ENCODE measurements at places on chromosomes 5 and 9.

- no peak for DNase-seq
Observed at GRCh38 chr9:88753691-88754367, 218.9 kb downstream of the NXNL2 start.

DNA sequence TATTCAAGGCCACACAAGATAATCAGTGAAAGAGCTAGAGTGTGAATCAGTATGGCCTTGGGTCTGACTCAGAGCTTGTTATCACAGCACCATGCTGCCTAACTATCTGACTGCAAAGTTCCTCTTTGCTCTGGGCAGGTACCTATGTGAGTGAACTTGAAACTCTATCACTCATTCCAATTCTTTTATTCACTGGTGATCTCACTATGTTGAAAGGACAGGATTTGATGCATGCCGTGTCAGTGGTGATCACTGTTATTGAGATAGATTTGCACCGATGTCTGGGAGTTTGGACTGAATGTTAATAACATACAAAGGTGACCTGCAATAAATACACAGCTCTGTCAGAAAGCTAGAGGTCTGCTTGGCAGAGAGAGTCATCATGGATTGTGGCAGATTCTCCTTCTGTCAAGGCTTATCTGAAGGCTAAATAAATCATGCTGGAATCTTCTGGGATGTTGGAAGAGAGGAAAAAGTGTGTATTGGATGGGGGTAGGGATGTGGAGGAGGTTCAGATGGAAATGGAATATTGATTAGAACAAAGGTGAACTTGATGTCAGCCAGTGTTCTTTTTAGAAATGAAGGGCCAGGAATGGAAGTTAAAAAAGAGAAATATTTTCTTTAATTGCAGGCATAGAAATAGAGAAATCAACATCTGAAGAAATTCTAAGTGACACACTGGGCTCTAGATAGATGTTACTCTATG is 91.8 kb upstream of the TNC start:
- no peak for DNase-seq

GRCh38 chr9:6714176-6714575 is 43.6 kb upstream of the KDM4C start:
- DNase-seq, result no peak

GRCh38 chr5:17694914-17695313 is 60.7 kb downstream of the TAF11L14 start:
- DNase-seq, result no peak

- DNase-seq, result no peak
Observed at GRCh38 chr5:31664566-31664965, 25.6 kb downstream of the PDZD2 start.

GRCh38 chr5:16736158-16736995 is 119.6 kb upstream of the RETREG1 start:
- no peak for DNase-seq

DNA sequence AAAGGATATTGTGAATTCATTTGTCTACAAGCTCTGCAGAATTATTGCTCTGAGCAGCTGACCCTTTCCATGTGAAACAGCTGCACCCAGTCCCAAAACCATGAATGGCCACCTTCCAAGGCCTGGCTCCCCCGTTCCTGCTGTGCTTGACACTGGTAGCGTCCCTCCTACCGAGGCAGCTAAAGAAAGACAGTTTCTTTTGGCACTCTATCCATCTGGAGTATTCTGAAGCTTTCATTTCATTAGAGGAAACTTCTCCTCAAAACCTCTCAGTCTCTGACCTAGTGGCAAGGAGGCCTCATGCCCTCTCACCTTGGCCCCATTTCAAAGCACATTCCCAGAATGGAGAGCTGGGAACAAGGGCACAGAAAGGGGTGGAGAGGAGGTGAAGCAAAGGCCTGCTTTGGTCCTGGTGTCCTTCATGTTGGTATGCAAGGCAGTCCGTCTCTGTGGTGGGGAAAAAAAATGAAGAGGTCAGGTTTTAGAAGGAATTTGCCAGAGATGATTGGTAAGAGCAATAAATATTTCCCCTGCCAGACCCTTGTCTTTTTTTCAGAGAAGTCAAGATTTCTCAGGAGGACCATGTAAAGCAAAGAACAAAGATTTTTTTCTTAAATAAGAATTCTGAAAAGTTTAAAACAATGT is 232.0 kb downstream of the RFK start:
- DNase-seq, result no peak

DNA sequence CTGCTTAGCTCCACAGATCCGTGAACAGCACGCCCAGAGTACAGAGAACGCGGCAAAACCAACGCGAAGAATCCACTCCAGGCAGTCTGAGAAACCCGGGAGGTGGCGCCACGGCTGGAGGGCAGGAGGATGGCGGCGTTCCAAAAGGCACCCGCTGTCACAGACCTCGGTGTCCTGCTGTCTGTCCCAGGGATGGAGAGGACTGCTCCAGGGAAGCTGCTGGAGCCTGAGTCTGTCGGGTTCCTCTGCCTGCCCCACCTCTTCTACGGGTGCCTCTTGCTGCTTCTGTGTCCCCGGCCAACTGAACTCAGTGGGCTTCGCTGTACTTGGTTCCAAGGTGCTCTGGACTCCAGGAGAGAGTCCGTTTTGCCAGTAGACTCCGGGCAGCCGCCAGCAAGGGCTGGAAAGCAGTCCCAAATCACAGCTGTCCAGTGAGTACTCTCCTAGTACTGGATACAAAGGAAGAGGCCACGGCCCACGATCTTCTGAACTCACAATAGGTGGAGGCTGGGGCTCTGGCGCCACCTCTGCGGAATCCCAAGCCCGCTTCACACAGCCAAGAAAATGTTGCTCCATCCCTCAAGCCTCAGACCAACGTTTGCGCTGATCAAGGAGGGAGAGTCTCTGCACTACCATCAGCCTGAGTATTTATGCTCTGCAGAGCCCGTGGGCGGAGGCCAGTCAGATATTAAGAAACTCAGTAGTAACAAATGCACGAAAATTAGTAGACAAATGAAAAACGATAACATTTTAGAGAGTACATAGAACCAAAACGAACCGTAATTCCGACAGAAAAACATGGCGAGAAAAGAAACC is 440 bp downstream of the ANXA2R start:
- peak; percentile 87 for DNase-seq

GRCh38 chr9:124749781-124750180 is 21.3 kb downstream of the NR6A1 start:
- no peak for DNase-seq

DNA sequence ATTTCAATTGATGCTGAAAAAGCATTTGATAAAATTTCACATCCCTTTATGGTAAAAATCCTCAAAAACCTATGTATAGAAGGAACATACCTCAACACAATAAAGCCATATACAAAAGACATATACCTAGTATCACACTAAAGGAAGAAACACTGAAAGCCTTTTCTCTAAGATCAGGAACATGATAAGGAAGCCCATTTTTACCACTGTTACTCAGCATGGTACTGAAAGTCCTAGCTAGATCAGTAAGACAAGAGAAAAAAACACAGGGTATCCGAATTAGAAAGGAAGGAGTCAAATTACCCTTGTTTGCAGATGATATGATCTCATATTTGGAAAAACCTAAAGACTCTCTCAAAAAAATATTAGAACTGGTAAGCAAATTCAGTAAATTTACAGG is 350.2 kb upstream of the PDE4D start:
- no peak for DNase-seq

DNA sequence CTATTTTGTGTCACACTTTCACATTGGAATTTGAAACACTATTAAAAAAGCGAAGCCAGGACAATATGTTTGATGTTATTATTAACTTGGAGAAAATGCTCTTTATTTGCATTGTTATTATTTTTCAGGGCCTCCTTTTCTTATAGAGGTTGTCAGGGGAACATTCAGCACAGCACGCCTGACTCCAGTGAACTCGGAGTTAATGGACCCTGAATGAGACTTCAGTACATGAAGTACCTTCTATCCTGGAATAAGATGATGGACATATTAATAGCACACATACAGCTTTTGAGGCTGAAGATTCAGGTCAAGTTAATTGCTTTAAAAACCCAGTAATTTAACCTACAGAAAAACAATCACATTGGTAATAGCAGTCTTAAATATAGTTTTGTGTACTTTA is 652.9 kb downstream of the SEMA5A start:
- DNase-seq, result no peak

GRCh38 chr9:35791297-35791921 is at the start of gene NPR2:
Gene NPR2 (plus strand): TSS chr9:35791591. CDS start chr9:35792409, 818 bp downstream.
- DNase-seq, result peak; percentile 56

- no peak for DNase-seq
Observed at GRCh38 chr5:74009502-74009901, 383.5 kb downstream of the ARHGEF28 start.

DNA sequence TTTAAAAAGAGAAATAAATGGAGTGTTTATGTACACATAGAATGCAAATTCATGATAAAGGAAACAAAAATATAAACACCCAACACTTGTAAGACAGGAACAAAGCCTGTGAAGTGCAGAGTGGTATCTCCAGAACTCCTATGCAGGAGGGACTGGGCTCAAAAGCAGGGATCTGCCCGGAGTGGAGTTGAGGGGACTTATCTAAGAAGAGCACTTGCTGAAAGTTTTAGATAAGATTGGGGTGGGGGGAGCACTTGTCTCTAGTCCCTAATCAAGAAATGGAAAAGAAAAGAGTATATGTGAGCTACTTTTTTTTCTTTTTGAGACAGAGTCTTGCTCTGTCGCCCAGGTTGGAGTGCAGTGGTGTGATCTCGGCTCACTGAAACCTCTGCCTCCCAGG is 840.4 kb downstream of the MAT2B start:
- DNase-seq, result no peak

DNA sequence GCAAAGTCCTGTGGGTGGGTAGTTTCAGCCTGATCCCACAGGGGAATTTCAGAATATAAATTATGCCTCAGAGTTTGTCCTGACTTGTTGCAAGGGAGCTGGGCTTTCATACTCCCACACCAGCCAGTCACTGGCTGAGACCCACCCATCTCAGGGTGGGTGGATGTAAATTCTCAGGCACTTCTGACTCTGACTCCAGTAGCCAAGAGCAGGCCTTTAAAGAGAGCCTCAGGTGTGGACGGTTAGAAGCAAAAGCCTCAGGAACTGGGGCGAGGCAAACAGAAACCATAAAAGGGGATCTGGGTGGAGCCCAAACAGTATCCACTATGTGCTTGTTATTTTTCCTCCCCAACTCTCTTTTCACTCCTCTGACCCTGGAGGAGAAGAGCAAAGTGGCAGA is 28.6 kb upstream of the FBXW11 start:
- no peak for DNase-seq

DNA sequence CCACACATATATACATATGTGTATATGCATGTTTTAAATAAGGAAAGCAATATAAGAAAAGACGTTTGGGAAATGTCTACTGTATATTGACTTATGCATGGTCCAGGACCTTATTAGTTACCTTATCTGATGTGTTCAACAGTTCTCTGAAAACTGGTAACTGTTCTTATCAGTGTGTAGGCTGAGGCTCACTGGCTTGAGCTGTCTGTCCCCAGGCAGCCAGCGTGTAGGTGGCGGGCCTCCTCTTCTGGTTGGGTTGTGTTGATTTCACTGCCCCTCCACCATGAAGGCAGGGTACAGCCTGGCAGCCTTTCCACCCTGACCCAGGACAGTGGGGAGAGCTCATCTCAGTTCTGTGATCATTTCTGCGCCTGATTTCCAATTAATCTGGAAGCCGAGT is 38.7 kb upstream of the SEMA4D start:
- DNase-seq, result no peak

DNA sequence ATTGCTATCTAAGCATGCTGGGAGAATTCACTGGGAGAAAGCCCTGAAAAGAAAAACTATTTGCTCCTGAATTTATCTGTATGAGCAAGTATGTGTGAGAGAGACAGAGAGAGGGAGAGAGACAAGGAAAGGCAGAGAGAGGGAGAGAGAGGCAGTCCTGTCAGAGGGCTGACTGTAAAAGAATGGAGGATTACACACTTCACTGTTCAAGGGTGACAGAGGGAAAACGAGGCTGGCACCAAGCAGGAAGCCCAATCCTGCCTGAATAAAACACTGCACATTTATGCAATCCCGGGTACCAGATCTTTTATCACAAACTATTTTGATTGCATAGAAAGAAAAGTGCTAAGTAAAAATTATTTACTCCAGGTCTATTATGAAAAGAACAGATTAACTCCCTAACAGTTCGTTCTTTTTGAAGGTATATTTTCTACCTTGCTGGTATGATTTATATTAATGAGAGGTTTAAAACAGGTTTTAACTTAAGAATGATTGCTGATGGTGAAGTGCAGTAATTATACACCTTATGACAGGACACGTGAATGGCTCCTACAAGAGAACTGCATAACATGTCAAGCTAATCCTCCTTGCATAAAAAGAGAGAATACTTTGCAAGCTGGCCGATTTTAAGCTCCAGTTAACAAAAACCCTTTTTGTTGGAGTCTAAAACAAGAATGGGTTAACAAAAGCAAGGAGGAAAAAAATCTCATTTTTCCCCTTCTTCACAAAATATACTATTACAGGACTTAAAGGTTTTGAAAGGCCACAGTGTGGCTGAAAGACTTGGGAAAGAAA is 82.5 kb downstream of the NFIB start:
- DNase-seq, result no peak

- DNase-seq, result no peak
Observed at GRCh38 chr9:135715056-135715595, 13.1 kb downstream of the KCNT1 start.

GRCh38 chr5:168299372-168299771 is 7.9 kb downstream of the WWC1 start:
- DNase-seq, result no peak

- no peak for DNase-seq
Observed at GRCh38 chr9:75718677-75719076, 171.8 kb upstream of the PCSK5 start.

DNA sequence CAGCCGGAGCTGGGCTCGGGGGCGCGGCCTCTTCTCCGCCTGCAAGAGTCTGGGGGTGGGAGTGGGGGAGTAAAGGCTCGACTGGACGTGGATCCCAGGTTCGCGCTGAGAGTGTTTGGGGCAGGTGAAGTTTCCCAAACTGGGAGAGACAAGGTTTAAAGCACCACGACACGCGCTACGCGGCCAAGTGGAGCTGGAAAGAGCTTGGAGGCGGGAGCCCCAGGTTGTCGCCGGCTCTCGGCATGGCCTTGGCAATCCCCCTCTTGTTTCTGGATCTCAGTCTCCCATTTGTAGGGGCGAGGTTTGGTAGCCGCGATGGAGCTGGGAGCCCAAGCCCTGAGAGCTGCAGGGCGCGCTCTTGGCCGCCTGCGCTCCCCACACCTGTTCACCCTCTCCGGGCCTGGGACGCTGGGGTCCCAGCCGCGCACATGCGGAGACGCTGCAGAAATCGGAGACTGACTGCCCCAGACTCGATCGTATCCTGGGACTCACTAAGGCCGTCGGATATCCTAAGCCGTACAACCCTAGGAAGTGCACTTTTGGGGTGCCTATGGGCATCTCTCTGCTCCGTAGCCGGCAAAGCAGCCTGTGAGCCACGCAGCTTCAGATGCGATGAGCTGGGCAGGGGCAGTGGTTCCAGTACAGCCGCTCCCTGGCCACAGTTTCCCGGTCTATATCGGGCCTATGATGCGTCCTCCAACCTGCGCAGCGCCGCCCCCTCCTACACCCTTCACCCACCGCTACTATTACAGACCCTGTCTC is 937 bp downstream of the TMOD1 start:
- no peak for DNase-seq

All from aorta (tissue), 5 donors.